ENCODE measurements at places on chromosomes 5 and 9. TPM values are rescaled to one million over a fixed set of nuclear protein-coding genes. Genes with fewer than 3 reads are reported as not detected.
A peak's percentile ranks its signal among the peaks of the same experiment; 100 is the strongest.

GRCh38 chr9:33344145-33344544 lies 53.8 kb downstream of the NFX1 start:
- DNase-seq: no peak

DNA sequence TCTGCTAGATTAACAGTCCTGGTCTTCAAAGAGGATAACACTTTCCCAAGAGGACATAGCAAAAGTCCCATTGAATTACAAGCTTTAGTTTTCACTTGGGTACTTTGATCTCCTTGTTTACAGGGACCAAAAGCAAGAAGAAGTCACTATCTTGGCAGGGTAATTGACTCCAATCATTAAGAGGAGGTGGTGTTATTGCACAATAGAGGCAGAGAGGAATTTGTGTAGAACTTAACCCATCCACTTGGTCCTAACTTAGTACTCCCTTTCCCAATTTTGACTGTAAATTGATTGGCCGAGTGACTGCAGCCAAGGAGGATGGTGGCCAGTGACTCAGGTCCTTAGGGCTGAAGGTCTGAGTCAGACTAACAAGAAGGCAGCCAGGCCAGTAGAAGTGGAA lies 9.3 kb upstream of the TRPC7 start:
- DNase-seq: no peak

DNA sequence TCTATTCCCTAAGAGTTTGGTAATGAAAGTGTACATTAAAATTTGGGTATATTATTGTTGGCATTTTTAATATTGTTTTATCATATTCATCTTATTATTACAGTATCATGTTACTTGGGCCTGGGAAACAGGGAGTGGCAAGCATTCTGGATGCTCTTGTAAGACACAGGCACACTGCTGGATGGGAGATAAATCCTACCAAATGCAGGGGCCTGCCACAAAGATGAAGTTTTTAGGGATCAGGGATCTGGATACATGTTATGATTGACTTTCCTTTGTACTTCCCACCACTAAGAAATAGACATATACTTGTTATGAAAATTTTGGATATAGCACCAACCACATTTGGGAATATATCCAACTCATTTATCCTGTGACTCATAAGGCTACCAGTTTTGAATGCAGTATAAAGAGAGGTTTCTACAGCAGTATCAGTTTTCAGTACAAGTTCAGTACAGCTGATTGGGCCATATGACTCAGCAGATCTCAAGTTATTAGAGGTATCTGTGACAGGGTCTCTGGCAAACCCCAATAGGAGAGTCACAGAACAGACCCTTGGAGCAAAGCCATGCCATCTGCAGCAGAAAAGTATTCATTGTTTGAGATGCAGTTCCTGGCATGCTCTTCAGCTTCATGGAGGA lies 360.1 kb downstream of the DMAC1 start:
- DNase-seq: no peak

- DNase-seq: no peak
These were observed 50.1 kb upstream of the CD180 start for GRCh38 chr5:67246546-67247268.

Gene ATG12
- total RNA-seq: 42.0 TPM

DNA sequence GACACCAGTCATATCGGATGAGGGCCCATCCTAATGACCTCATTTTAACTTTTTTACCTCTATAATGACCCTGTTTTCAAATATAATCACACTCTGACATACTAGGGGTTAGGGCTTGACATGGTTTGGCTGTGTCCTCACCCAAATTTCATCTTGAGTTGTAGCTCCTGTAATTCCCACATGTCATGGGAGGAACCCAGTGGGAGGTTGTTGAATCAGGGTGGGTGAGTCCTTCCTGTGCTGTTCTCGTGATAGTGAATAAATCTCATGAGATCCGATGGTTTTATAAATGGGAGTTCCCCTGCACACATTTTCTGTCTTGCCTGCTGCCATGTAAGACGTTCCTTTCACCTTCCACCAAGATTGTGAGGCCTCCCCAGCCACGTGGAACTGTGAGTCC lies 71.8 kb downstream of the THBS4 start:
- DNase-seq: no peak

- no peak for DNase-seq
These were observed 134.9 kb downstream of the RGS3 start for GRCh38 chr9:113598451-113598850.

Gene PAPPA
- 9.9 TPM for total RNA-seq

Gene CATSPER3
- not detected for total RNA-seq

DNA sequence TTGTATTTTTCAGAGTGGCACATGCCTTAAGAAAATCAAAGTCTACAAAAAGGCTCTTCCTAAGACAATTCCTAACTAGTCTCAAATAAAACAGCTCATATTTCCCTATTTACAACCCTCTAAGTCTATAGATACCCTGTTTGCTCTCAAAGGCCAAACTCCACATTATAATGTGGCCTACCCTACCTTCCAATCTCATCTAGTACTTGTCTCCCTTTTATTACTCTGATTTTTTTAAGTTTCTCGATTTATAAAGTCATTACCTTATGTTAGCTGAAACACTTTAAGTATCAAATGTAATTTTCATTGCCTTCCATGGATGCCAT lies 19.4 kb downstream of the KIAA1191 start:
- DNase-seq: no peak

DNA sequence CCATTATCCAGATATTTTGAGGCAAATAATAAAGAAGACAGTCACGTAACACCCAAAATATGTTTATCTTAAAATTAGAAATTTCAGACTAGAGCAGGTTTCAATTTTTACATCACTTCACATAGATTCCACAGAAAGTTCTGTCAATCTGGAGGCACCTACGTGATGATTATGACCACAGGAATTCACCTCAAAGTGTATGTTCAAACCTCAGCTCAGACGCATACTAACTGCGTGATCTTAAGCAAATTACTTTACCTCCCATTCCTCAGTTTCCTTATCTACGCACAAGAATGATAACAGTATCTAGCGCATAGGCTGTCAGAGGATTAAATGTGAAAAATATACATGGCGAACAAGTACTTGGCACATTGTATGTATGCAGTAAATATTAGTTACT lies 5.9 kb upstream of the CDH6 start:
- DNase-seq: no peak

- no peak for DNase-seq
These were observed 2.7 kb downstream of the FYB1 start for GRCh38 chr5:39216631-39217030.

GRCh38 chr5:110517396-110517795 lies 209.1 kb downstream of the TMEM232 start:
- no peak for DNase-seq

- peak; percentile 15 for DNase-seq
These were observed 2.0 kb downstream of the TMEM268 start for GRCh38 chr9:114613087-114613486.

Gene CARTPT
- total RNA-seq: not detected

Gene PFN3
- not detected for total RNA-seq

All from posterior vena cava (tissue), 2 donors.